ENCODE measurements at places on chromosomes 2 and 18.

DNA sequence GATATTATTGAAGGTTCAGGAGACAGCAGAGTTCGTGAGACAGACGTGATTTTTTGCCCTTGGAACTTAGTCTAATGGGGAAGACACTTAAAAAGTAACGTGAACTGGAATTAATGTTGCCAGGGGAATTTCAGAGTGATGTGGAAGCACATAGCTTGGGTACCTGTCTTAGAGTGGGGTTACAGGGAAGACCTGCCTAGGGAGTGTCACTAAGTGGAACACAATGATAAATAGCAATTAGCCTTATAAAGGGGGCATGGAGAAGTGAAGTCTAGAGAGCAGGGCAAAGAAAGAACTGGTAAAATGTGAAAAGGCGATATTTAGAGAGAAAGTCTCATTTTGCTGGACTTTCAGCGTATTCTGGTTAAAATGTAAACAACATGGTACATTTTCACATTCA lies 306.0 kb upstream of the TCF4 start:
- DNase-seq: no peak

GRCh38 chr2:84493514-84493913 lies 22.8 kb upstream of the DNAH6 start:
- no peak for DNase-seq

DNA sequence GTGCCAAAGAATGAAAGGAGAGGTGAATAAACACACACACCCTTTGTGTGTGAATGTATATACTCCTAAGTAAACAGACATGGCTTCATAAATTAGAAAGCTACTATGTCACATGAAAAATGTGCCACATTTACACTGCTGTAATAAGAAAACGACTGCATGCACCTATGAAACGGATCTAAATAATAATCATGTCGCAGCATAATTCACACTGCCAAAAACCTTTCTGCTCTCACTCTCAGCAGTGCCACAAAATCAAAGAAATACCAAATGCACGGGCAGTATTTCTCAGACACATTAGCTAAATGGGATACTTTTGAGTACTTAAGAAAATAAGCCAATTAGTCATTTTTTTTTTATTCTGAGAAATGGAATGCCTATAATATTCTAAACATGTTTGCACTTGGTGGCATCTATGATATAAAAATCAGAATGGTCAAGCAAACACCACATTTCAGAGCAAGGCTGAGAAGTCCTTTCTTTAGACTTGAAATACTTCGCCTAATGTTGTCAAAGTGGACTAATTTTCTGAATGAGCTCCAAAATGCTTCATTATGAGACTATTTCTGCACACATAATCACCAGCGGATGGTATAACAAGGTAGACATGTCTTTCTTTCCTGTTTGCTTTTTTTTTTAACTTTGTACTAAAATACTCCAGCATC lies 6.6 kb downstream of the BCL11A start:
- no peak for DNase-seq

DNA sequence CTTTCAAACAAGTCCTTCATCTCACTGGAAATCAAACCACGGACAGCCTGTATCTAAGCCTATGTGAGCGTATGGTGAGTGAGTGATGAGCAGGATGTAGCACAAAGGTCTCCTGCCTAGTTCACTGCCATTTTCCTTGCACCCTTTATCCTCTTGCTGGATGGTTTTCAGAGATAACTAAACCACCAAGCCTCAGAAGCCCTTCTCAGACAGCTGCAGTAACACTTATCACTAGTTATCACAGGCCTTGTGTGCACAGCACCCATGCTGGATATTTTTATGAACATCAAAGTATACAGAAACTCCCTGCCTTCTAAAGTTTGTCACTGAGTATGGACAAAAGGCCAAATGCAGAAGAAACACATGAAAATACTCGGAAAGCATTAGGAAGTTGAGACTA lies 69.5 kb downstream of the C1D start:
- no peak for DNase-seq

DNA sequence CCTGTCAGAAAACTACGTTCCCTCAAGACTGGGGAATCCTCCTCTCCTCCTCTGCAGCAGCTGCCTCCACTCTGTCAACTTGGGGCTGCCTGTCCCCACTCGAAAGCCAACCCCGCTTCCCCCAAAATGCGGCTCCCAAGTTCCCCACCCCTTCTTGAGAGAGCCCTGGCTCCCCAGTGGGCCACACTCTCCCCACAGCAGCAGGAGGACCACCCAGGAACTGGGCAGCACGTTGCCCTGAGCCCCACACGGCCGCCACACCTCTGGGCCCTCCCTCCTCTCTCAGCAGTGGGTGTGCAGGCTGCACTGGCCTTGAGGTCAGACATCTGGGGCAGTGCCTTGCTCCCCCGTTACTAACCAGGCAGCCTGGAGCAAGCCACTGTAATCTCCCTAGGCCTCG lies 9.6 kb upstream of the TEX51 start:
- no peak for DNase-seq

DNA sequence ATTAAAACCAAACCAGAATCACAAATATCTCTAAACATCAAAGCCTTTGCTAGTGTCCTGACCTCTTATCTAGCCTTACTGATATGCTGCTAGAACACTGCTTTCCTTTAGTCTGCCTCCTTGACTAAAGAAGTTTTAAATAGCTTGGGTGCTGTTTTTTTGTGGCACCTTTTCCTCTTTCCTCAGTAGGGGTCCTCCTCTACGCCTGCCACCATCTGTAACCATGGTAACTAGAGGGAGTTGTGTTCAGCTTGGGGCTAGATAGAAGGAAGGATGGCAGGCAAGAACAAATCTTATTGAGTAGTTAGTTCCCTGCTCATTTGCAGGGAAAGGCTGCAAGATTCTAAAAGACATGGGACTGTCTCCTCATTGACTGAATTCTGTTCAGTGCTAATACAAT lies 86.0 kb downstream of the TAF4B start:
- no peak for DNase-seq

- no peak for DNase-seq
These were observed 6.3 kb downstream of the TMEM127 start for GRCh38 chr2:96259497-96259921.

DNA sequence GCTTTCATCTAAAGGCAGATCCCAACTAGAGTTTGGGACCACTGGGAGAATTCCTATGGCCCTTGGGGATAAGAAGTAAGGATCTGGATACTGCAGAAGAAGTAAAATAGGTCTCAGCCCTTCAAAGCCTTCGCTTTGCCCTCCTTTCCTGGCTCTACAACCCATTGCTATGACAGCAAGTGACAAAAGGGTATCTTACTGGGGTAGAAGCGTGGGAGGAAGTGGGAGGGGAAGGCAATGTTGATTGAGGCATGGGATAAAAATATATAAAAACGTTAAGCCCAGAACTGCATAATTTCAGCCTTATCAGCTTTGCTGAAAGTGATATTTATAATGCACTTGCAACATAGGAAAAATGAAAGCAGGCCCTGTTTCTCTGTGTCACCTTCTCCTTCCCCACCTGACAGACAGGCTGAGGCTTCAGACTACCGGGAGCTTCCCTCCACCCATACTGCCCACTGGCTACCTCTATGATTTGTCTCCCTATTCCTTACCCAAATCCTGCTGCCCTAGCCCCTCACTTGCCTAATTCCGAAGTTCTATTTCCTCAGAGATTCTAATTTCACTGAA lies 14.9 kb upstream of the SOS1 start:
- DNase-seq: no peak

DNA sequence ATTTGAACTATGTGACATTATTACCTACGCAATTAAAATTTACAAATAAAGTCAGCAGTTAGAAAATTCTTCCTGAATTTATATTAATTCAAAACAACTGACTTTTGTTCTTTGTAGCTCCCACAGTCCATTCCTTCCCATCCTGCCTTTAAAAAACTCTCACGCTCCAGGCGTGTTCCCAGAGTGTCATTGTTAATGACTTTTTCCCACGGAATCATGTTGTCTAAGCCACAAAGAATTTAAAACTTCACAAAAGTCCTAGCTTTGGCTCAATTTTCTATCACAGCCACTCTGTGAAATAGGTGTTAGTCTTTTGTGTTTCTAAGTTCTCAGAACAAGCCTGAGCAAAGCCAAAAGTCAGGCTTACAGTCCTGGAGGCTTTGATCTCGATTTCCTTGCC lies 26.5 kb downstream of the SLC1A4 start:
- DNase-seq: no peak

DNA sequence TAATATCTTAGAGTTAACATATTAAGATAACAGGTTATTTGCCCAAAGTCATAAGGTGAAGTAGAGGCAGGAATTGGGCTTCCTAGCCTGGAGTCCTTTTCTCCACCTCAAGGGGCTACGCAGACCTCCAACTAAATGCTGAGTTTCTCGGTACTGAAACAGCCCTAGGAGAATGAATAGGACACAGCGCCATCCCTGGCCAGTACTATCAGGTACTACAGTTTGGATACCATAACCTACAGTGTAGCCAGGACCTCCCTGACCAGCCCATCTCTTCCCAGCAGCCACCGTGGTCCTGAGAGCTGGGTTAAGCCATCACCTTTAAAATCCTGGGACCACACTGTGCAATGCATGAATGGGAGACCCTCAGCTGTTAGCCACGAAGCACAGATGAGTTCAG lies 15.7 kb downstream of the CASP8 start:
- DNase-seq: no peak

- no peak for DNase-seq
These were observed 542.7 kb upstream of the RAB6C start for GRCh38 chr2:129436809-129437208.

- DNase-seq: no peak
These were observed 4.4 kb downstream of the TIA1 start for GRCh38 chr2:70243806-70244584.

DNA sequence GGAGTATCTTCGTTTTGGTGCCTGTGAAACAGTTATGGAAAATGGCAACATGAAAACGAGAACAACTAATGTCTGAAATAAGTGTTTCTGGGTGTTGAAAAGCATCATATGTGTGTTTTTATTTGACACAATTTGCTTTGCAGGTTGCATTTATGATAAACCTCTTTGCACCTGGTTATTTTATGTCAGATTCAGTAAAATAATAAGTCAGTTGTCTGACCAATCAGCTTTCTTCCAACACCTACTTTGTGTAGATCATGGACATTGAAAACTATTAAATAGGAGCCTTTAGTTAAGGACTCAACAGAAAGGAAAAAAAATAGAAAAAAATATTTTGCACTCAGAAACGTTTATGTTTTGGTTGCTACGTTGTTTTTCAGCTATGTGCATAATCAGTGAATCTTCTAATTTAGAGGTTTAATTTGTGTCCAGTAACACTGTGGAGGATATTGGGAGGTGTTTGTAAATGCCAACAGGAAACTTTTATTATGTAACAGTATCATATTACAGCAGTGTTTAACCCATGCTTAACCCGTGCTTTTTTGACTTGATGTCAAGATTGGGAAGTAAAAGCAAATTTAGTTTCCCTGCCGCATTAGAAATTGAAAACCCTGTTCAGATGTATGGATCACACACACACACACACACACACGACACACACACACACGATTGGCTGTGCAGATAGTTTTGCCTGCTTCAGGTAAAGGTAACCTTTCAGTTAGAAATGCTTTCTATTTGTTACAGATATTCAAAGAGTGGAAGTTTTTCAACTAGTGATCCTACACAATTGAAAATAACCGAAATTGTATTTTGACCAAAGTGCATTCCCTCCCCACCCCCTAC lies 2.6 kb downstream of the PKP4 start:
- DNase-seq: no peak

All from activated CD4-positive, alpha-beta T cell treated with anti-CD3 and anti-CD28 coated beads, Interleukin-2, Interleukin-4, amounts not matched to agents 100 ng/mL and 50 ng/mL, durations not matched to agents 16 hours and 8 hours (primary cell).